ENCODE measurements at places on chromosomes 7 and 10.

DNA sequence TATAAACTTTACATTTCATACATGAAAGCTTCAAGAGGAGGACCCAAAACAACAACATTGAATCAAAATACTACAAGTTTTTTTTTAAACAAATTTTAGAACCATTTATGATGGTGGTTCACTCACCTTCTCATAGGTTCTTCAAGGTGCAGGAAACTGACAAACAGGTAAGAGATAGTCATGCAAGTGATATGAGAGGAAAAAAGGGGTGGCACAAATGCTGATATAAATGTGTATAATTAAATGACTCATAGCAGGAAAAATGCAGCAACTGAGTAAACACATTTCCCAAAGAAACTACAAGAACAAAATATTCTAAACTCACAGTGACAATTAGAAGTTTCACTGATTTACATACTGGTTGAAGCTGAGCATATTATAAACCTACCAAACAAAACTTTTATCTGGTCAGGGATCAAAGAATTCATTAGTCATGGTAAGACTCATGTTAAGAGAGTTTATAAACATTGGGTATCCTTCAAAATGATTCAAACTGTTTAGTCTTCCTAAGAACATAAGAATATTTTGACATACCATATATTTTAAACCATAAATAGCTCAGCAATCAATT, 14.1 kb downstream of the ZWINT start:
- no peak for DNase-seq

GRCh38 chr10:50982989-50983388, 91.3 kb upstream of the PRKG1 start:
- DNase-seq = no peak

- DNase-seq = no peak
Observed at GRCh38 chr7:144632724-144633123, 203.1 kb downstream of the TPK1 start.

- DNase-seq = no peak
Observed at GRCh38 chr7:55019691-55020465, 1.1 kb downstream of the EGFR start.

DNA sequence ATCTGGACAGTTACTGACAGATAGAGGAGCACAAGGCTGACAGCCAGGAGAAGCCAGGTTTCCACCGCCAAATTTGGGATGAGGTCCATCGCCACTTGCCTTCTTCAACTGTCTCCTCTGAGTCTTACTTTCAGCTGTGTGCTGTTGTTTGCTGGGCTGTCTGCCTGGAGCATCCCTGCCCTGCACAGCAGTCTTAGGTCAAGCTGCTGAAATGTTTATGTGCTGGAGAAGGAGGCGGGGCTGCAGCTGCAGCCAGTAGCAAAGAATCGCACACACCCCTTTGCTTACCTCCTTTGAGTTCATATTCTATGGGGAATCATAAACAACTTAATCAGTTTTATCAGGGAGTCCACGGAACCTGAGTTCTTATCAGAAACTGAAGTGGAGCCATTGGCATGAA, 20.1 kb upstream of the CYP3A5 start:
- DNase-seq = no peak

DNA sequence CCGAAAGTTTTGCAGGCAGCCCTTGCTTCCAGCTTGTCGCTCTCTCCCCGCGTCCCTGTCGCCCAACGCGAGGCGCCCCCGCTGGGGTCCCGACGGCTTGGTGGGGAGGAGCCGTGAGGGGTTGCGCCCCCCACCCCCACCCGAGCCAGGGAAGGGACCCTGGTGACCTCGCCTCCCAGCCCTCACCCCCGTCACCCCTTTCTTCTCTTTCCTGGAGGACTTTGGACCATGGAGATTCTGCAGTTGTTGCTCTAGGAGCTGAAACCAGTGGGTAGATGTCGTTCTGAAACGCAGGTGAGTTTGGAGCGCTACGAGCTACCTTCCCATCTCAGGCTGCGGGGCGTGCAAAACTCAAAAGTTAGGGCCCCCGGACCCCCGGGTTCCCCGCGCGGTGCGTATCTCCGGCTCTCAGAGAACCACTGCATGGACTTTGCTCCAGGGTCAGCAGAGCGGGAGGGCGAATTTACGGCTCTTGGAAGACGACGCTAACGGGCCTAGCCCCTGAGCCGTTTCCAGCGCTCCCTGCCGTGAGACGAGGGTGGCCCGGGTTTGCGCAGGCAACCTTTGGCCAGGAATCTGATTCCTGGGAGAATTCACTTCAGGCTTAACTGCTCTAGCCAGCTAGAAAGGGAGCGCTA, 684 bp upstream of the ATXN7L1 start:
- no peak for DNase-seq

DNA sequence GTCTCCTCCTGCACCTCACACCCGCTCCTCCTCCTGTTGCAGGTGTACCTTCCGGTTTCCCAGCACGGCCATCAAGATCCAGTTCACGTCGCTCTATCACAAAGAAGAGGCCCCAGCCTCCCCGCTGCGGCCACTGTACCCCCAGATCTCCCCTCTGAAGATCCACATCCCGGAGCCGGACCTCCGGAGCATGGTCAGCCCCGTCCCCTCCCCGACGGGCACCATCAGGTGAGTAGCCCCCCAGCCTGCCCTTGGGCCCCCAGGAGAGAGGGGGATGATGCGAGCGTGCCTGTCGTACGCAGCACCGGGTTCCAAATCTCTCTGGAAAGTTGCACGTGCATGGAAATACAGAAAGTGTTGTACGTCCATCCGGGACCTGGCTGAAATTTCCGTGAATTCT, 34.6 kb upstream of the AP5Z1 start:
- DNase-seq = no peak

DNA sequence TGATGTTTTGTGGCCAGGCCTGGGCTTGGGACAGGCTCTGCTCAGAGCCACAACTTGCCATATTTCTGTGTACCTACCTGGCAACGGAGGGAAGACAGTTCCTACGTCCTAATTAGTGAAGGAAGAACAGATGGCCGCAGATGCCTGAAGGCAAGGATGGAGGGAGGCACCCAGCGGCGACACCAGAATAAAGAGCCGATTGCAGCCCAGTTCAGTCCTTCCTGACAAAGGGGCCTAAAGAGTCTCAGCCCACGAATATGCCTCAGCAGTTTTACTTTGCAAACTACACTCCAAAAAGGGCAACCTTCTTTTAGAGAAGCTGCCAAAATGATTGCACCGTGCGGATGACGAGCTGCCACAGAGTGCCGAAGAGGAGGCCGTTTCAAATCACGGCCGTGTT, 585.8 kb downstream of the GLRX3 start:
- no peak for DNase-seq

DNA sequence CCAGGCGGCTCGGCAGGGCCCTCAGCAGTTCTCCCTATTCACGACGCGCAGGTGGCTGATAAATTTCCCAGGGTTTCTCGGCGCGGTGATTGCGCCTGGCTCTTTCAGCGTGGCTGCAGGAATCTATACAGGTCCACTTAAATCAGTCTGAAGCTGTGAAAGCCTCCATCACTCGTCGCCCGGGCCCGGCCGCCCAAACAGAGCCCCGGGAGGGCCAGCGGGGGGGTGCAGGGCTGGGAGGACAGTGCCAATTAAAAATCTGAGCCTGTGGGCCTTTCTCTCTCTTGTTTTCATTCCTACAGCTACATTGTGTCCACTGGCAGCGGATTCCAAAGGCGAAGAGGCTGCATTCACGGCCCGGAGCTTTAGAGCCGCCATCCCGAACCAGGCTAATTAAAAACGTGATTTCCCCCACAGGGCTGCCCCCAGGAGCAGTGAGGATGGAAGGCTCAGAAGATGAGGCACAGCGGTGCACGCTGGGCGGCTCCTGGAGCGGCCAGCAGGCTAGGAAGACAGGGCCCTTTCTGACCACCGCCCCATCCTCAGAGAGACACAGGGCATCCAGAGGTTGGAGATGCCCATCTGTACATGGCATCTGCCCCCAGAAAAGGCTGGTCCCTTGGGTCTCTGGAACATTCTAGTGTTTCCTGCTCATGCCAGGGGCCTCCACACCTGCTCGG, 100.7 kb downstream of the FAM53B start:
- DNase-seq = no peak

DNA sequence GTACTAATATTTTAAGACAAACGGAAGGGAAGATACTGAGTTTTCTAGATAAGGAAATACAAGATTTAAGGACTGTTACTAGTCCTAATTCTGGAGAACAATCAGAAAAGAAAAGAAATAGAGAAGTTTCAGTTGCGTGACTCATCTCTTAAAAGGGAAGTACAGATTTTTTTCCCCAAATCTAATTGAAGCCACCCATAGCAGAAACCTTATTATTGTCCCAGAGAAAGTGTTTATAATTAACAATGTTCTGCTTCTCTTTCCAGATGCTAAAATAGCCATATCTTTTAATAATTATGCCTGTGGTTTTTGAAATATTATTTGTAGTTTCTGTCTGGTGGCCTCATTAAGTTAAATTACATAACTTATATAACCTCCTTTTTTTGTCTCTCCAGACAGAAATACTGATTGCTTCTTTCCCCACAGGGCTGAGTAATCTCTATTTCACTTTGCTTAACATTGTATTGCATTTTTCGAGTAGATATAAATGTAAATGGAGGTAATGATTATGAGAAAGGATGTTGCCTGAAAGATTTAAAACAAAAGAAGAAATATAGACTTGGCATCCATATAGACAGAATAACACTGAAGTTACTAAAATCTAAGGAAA, 240.7 kb upstream of the MBL2 start:
- no peak for DNase-seq

DNA sequence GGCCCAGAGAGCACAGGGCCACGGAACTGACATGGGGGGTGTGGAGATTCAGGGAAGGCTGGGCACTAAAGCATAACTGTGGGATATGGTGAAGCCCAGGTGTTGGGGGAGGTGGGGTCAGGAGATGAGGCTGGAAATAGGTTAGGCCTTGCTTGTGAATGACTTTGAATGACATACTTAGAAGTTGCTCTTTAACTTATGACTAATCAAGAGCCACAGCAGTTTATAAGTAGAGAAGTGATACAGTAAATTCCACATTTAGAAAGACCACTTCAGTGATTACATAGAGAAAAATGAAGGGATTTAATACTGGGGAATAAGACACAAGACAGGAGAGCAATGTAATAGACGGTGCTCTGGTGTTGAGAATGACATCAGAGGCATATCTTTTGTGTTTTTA, 120.8 kb upstream of the SEC61G start:
- DNase-seq = no peak

DNA sequence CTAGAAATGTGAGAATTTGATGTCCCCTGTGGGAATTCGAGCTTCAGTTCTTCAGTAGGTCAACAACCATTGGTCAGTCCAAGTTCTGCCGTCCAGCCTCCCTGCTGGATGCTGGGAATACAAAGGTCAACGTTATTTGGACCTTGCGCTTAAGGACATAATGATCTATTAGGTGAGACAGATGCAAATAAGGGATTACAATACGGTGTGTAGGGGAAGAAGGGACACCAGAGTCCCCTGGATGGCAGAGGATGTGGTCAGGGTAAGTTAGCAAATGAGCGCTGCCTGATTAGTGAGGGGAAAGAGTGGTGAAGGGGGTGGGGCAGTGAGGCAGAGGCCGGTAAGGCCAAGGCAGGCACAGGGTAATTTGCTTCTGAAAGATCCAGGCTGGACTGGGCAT, 16.2 kb downstream of the CCNY start:
- DNase-seq = no peak

GRCh38 chr10:86744067-86744725, 12.2 kb upstream of the BMPR1A start:
- DNase-seq = no peak

GRCh38 chr10:121404611-121405010, 193.6 kb downstream of the FGFR2 start:
- DNase-seq = no peak

GRCh38 chr7:30465046-30465810, 13.4 kb downstream of the NOD1 start:
- no peak for DNase-seq

- no peak for DNase-seq
Observed at GRCh38 chr7:9645756-9646155, 1212.3 kb downstream of the NXPH1 start.

- no peak for DNase-seq
Observed at GRCh38 chr7:138951953-138952352, 29.2 kb downstream of the KIAA1549 start.

GRCh38 chr10:49540056-49540797, 1.3 kb upstream of the ERCC6 start:
- DNase-seq = no peak

DNA sequence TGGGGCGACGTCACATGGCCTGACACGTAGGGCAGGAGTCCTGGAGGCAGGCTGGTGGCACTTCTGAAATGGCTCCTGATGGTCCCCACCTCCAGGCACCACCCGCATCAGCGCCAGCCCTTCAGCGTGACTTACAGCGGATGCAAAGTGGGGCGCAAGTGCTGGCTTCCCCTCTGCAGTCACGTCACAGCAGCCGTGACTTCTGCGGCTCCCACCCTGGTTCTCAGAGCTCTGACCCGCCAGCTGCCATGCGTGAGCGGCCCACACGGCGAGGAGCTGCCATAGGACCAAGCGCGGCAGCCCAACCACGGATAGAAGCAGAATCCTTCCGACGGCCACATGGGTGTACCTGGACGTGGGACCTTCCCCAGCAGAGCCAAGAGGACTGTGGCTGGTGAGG, 159.0 kb downstream of the ELFN1 start:
- DNase-seq = no peak

GRCh38 chr10:105594296-105594695, 953.2 kb downstream of the SORCS3 start:
- DNase-seq = no peak

- DNase-seq = no peak
Observed at GRCh38 chr10:35379226-35380137, 43.2 kb downstream of the CCNY start.

DNA sequence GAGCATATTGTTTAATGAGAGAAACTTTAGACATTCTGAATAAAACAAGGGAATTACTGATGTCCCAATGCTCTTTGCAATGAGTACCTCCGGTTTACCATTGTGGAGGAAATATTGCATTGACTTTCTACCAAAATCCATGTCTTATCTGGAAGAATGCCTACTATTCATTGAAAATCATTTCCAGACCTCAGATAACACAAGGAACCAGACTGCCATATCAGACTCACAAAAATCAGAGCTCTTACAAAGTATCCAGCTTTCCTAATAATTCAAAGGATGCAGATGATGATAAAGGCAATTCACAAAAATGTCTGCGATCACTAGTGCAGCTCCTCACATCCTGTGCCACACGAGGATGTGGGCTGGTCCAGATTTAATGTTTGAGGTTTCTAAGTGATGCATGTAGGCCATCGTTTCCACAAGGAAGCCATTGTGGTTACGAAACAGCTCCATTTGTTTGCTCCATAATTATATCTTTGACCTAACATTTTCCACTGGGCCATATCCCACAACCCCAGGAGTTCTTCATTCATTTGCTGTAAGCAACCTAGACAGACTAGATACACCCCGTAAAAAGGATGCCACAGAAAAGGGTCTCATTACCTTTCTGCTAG, 831.1 kb upstream of the C7orf33 start:
- no peak for DNase-seq

DNA sequence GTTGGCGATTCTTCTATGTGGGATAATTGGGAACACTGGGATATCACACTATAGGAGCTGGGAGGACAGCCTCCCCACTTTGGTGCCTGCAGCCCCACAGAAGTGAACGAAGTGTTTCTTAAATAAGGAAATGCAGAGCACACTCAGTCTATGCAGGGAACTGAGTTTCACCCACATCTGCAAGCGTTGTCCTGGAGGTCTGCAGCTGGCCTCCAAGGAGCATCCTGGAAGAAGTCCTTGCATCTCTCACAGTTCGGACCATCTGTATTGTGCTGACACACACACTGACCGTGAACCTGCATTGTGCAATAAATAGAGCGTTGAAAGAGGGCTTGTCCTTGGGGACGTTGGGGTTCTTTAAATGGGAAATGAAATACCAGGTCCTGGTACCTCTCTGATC, 25.8 kb downstream of the LAMB4 start:
- no peak for DNase-seq

- no peak for DNase-seq
Observed at GRCh38 chr10:71471957-71472365, 75.2 kb downstream of the CDH23 start.

- DNase-seq = no peak
Observed at GRCh38 chr10:49486738-49487137, 52.2 kb downstream of the ERCC6 start.
